ENCODE measurements at places on chromosomes 4 and X.
A peak's percentile ranks its signal among the peaks of the same experiment; 100 is the strongest.

GRCh38 chr4:74374561-74375327, 9.8 kb downstream of the EREG start:
- DNase-seq = peak; percentile 81

DNA sequence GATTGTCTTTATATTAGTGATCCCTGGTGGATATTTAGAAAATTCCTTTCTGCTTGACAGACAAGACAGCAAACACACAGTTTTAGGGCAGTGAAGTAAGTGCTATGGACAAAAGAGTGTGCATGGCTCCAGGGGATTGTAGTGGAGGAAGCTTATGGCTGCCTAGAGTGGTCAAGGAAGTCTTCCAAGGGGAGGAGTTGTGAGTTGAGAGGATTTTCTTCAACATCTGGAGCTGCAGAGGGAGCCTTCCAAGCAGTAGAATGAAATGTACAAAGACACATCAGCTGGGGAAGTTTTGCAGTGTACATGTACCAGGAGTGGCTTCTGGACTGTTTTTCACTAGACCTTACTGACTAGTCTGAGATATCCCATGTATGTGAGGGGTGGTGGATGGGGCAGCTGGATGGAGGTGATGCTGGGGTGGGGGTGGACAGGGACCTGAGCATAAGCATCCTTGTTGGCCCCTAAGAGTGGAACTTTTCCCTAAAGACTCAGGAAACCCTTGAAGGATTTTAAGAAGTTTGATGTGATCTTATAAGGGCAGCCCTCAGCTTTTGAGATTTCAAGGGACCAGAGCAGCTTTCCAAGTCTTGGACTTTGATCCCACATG, 160.5 kb upstream of the TAPT1 start:
- DNase-seq = no peak

DNA sequence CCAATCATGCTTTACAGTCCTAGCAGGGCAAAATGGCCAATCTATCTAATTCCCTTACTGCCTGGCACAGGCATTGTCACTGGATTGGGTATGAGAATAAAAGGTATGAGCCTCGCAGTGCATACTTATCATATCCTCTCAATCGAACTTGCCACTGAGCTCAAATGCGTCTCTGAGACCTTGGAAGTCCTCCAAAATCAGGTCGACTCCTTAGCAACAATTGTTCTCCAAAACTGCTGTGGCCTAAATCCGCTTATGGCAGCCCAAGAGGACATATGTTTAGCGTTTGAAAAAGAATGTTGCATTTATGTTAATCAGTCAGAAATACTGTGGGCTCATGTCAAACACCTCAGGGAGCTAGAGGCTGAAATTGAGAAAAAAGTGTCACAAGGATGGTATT, 69.7 kb downstream of the SPIN4 start:
- no peak for DNase-seq

- no peak for DNase-seq
These were observed 95.1 kb upstream of the DGKK start for GRCh38 chrX:50565718-50566117.

Measured in AML-193 (cell line).